ENCODE measurements at places on chromosomes 2 and 18.

DNA sequence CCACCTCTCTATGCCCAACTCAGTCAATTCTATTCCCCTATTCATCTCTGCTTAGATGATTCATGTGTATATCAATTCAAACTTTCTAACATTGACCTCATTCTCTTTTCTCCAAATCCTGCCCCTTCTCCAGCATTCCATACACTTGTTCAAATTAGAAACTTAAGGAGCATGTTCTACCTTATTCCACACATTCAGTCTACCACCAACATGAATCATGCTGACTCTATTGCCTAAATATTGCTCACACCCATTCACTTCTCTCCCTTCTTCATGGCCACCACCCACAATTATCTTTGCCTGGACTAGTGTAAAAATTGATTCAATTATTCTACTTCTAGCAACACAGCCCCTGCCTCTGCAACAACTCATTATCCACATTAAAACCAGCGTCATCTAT is 147.5 kb downstream of the VWC2L start:
- no peak for DNase-seq

DNA sequence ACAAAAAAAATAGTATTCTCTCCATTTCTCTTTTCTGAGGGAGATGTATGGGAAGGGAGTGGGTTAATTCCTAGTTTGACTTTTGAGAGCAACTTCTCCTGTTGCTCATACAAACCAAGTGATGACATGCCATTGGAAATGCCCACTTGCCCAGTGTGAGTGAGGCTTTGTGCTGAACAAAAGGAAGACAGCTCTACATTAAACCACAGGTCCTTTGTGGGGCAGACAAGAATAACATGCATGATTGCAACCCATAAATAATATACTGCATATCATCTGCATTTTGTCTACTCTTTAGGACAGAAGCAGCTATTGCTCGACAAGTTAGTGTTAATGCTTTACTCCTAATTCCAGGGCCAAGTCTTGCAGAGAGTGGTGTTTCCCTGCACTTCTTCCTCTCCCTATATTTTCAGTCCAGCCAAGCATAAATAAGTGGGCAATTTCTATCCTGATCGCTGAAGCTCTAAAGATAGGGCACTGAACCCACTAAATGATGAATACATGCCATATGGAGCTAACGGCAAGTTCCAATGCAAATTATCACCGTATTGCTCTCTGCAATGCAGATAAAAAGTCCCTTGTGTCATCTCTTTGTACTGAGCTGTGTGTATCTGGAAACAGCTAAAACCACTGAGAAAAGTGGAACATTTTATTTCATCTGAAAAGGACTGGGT is 19.4 kb upstream of the EHBP1 start:
- DNase-seq = no peak

GRCh38 chr18:79917169-79917852 is 34.1 kb downstream of the SLC66A2 start:
- DNase-seq = peak; percentile 53

DNA sequence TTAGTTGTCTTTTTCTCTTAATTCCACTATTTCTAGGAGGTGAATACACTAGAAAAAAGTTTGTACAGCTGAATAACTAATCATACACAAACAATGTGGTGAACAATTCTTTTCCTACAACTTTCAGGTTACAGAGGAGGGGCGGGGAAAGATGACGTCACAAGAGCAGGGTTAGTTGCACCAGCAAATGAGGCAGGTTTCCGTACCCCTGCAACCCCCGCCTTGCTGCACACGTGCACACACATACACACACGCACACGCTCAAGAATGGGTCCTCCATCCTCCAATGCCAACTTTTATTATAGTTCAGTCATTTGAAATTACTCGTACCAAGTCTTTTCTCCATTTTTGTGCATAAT is 122.8 kb downstream of the ARL4C start:
- DNase-seq = no peak

DNA sequence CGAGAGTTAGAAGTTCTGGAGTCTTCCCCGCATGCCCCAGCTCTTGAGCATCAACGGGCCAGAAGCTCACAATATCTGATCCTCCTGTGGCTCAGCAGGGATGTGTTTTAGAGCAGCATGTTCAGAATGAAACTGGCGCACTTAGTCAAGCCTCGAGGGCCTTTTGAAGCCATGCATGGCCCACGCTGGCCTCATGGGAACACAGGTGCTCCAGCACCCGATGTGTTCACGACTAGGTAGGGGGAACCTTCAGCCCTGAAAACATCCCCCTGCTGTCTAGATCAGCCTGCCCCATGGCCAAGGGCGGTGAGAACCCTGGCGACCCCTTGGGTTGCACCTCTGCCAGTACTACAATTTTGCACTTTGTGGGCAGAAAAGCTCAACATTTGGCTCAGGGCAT is 32.8 kb downstream of the MSH6 start:
- DNase-seq = no peak

- DNase-seq = no peak
Measured at GRCh38 chr2:74474899-74475298, 2.4 kb upstream of the MRPL53 start.

GRCh38 chr2:120344214-120344975 is 1.5 kb upstream of the INHBB start:
- DNase-seq = no peak

DNA sequence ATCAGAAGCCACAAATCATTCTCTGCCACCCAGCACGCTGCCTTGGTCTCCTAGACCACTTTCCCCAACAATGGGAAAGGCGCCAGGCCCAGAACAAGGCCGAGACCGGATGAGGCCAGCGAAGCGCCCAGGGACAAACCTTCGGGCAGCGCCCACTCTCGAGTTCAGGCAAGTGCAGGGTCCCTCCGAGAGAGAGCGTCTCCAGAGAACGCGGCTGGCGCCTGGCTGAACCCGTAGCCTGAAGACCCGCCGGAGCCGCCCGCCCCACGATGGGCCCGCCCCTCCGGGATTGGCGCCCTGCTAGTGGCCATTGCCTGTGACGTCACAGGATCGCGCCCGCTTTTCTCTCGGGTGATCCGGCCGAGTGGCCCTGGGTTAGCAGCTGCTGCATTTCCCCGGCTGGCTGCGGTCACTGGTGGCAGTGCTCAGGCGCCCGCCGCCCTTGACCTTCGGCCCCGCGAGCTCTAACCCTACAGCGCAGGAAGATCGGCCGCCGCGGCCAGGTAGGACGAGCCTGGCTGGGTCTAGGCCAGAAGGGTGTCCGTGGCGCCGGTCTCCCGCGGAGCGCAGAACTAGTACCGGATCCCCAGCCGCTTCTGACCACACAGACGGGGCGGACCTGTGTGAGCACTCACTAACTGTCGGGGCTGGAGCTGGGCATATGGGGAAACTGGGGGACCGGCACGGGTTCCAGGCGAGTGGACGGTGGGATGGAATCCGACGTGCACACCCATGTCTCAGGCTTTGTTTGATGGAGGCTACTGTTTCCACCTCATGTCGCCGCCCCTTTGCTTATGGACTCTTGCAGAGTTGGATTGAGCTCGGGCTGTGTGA is at the start of gene FAHD2A:
Gene FAHD2A, plus strand, starts transcription at position 339 of the 834 bp plus-strand sequence. CDS start 2,851 bp downstream, outside the sequence.
- peak; percentile 96 for DNase-seq

GRCh38 chr2:186575302-186575701 is 14.6 kb upstream of the ITGAV start:
- DNase-seq = no peak

DNA sequence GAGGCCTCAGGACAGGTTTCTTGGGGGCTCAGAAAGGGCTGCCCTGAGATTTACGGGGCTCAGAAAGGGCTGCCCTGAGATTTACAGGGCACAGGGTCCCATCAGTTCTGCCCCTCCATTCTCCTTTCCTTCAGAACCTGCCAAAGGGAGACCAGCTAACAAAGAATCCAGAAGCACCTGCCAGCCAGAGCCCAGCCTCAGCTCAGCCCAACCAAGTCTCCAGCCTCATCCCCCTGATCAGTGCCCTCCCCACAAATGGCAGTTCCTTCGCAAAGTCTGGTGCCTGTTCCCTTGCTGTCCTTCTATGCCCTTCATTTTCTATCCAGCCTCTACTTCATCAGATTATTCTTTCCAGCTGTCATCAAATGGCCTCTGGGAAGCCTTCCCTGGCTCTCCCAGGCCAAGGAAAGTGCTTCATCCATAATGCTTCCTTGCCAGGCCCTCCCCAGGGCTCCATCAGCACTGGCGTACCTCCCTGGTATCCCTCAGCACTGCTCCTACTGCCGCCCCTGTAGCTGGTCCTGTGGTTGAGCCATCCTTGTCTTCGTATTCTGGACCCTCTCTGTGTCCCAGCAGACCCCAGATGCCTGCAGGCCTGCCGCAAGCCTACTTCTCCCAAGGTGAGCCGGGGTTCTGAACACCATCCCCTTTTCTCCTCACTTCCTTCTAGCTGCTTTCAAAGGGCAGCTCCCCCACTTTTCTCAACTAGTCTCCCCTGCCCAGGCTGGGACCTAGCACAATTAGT is 96.2 kb upstream of the EPAS1 start:
- peak; percentile 25 for DNase-seq

DNA sequence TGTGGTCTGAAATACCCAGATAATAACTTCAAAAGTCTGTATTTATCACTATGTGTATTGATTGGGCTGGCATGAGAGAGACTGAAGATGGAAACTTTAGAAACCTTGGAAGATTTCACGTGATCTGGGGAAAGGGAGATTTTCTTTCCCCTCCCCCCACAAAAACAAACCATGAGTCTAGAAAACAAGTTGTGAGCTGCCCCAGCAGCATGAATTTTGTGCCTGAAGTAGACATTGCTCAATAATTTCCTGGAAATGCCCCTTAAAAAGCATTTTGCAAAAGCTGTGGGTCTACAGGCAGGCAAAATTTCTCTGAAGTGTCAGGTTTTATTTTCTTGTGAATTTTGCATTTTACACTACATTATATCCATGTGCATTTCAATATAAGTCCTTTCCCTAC is 101.8 kb downstream of the ETAA1 start:
- no peak for DNase-seq

DNA sequence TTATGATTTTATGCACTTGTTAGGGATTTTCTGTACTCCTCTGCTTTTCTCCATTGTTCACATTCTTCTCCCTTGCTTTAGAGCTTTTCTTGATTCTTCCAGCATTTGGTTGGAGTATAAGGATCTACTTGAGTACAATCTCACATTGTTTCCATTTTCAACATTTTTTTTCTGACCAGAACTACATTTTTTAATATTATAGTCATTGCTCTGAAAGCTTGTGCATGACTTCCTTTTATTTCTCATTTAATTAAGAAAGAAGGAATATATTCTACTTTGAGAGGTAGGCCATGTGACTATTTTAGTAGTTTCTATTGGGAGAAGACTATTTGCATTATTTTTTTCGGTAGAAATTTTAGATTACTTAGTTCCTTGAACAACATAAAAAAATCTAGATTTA is 200.4 kb downstream of the TMEM247 start:
- DNase-seq = no peak

DNA sequence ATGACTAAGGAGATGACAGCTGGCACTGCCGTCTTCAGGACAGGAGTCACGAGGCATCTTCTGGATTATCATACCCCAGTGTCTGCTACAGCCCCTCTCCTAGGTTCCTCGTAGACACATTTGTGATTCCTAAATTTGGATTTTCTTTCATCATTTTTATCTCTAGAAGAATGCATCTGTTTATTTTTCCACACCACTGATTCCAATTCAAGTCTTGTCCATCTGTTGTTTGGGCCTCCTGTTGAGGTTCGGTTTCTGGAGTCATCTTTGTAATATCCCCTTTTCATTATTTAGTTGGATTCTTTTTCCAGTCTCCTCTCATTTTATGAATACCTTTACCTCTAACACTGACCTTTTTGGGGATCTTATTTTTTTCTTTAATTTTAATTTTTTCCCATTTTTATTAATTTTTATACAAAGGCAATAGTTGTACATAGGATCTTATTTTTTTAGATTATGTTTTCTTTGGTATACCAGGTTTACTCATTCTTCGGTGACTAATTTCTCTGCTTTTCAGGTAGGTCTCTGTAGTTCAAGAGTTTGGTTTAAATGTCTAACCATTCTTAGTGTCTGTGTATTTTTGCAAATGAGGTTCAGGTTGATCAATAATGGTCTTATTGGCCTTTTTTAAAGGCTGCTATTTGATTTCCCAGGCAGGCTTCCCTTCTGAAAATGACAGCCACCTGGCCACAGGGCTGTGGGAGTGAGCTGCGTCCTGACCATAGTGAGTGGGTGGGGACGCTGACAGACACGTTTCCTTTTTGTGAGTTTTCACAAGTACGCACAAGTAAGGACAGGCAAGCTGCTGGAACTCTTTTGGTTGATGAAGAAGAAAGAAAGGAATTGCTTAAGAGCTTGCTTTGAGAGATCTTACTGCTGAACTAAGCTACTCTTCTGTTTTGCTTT is 34.5 kb downstream of the FARP2 start:
- DNase-seq = no peak

DNA sequence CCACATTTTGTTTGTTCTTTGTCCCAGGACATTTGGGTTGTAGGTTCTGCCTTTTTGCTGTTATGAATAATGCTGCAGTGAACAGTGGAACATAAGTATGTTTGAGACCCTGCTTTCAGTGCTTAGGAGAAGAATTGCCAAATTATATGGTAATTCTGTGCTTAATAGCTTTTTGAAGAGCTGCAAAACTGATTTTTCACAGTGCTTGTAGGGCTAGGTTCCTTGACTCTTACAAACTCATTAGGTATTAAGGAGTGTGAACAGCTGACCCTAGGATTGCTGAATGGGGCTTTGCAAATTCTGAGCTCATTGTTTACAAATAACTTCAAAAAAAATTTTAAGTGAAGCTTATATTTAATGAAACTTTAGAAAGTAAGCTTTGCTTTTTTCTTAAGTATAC is 154.2 kb downstream of the LTBP1 start:
- no peak for DNase-seq

DNA sequence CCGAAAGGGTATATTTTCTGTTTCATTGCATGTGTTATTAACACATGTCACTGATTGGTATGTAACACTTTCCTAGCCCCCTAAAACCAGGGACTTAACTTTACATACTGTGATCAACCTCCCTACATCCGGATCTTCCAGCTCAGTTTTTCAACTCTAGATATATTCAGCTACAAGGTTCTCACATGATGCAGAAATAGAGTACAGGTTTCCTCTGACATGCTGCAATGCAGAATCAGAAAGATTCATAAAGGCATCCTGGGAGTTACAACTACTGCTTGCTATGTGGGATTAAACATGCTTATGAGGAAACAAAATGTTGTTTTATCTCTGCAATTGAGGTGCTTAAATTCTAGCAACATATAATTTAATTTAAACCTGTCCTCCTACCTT is 14.0 kb downstream of the FBXO11 start:
- DNase-seq = no peak

GRCh38 chr2:128416806-128417205 is 98.1 kb upstream of the HS6ST1 start:
- no peak for DNase-seq

DNA sequence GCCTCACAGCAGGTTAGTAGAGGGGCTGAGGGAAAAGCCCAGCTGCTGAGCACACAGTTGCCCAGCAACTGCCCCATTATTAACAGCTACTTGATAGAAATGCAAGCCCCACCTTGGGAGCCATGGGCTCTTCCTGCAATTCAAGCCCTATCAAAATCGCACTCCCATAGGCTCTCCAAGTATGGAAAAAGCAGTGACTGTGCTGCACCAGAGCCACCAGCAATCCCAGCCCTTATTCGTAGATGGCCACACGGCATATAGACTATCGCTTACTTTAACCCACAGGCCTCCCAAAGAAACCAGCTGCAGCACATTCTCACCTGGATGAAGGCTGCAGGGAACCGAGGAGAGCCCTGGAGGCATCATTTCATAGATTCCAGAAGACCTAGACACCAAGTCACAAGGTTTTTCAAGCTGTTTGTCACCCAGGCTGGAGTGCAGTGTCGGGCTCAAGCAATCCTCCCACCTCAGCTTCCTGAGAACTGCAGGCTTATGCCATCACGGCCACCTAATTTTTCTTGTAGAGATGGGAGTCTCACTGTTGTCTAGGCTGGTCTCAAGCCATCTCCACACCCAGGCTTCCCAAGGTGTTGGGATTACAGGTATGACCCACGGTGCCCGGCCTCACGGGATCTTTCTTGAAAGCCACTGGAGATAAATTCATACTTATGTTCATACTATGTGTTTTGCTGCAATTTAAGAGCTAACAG is 11.3 kb downstream of the NCL start:
- DNase-seq = no peak

All from left forelimb (tissue), 1 donor.